Hypothalamus (tissue), 51 donors: ENCODE measurements at places on chromosomes 1 and 21.

DNA sequence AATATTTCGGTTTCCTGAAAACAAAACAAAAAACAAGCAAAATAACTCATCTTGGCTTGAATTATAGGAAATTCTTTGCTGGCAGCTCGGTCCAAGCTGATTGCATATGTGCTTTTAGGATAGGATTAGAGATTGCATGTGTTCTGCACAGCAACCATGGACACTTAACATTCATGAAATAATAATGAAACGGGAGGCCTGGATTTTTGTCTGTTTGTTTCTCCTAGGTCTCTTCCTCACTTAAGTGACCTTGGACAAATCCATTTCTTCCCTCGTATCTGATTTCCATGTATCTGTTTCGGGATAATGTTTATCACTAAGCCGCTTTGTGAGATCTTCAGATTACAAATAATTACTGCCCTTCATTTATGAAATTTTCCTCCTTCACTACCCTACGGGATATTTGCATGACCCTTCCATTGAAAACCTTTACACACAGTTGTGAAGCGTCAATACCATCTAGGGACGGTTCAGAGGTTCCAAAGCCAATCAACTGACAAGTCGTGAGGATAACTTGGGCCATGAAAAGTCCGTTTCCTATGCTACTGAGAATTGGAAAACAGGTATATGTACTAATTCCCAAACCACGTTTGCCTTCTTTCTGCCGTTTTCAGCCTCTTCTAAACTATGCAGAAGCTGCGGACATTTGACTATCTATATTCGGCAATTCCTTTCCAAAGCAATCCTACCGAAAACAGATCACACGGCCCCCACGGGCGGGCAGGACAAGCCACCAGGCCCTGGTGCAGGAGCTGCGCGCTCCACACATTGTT, 1.3 kb upstream of the H3-3A start:
- DNase-seq, result no peak

- DNase-seq, result peak; percentile 56
Measured at GRCh38 chr1:204130178-204130577, 21.7 kb downstream of the ETNK2 start.

DNA sequence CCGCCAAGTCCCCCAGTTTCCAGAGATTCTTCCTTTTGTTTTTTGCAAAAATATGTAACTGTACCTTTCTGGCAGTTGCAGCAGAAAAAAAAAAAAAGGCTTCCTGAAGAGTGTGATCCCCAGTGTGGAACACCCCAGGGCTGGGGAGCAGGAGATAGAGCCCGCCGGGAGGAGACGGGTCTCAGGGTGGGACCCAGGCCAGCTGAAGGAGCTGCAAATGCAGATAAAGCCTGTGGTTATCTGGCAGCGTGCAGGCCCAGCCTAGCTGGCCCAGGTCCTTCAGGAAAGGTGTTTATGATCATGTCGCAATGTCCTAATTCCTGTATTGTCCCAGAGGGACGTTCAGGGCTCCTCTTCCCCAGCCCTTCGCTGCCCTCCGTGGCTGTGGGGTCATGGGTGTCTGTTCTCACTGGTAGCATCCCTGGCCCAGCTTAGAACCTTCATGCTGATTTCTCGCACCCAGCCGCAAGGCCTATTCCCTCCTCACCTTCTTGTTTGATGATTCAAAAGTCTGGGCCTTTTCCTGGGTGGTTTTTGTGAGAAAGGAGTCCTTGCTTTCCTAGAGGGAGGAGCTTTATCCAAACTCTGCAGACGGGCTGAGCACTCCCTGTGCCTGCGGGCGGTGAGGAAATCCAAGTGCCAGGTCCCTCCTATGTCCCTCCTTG, 26.2 kb downstream of the RNF187 start:
- DNase-seq, result no peak

DNA sequence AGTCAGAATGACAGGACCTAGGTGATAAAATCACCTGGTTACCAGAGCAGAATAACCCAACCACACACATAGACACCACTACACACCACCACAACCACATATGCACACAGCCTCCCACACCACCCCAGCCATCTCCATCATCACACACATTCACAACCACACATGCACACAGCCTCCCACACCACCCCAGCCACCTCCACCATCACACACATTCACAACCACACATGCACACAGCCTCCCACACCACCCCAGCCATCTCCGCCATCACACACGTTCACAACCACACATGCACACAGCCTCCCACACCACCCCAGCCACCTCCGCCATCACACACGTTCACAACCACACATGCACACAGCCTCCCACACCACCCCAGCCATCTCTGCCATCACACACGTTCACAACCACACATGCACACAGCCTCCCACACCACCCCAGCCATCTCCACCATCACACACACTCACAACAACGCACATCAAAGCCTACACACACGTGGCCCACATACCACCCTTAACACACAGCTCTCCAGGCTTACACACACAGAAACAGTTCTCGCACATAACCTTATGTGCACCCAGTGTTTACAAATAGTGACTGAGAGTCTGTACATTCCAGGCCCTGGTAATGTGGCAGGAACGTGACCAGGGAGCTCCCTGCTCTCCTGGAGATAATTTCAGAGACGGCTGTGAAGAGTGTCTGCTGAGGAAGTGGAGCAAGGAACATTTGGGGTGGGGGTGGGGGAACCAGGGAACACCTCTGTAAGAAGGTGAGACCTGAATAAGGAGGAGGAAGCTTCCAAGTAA, 3.3 kb upstream of the GJB3 start:
- DNase-seq, result no peak

- no peak for DNase-seq
Measured at GRCh38 chr1:33349081-33349759, 28.3 kb upstream of the A3GALT2 start.

DNA sequence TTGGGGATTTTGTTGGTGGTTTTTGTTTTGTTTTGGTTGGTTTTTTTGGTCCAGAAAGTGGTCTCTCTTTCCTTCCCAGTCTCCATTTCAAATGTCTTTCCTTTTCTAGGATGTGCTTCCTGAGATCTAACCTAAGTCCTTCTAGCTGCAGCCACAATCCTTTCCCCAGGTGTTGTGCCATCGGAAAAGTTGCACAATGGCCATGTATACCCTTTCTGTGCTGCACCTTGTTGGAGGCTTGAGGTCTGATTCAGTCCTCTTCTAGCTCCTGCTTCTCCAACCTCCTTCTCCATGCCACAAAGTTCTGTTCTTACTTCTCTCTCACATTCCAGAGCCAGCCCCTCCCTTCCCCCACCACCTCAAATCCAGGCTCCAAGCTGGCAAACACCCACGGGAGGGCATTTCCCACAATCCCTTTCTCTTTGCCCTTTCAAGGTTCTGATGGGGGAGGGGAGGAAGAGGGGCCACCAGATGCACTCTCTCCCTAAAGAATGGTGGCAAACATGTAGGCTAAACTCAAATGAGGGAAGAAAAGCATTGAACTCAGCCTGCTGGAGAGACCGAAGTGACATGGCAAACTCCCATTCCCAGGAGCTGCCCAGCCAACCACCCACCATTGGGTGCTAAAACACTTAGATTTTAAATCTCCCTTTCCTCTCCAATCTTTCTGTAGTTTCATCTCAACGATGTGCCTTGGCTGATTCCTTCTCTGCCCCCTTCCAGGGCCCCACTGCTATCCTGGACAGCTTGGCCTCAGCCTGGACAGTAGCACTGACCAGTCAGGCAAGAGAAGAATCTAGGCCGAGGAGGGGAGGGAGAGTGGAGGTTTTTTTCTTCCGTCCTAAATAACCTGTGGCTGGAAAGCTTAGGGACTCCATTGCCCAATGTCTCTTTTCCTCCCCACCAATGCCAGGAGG, 2.9 kb downstream of the KCNJ10 start:
- DNase-seq, result no peak

GRCh38 chr1:215007880-215008279, 74.7 kb upstream of the KCNK2 start:
- DNase-seq, result no peak
